ENCODE measurements at places on chromosomes 3 and 15. TPM values are rescaled to one million over a fixed set of nuclear protein-coding genes. Genes with fewer than 3 reads are reported as not detected.

The RLBP1 gene
- total RNA-seq = 3.6 TPM

The FBXW12 gene
- 0.61 TPM for total RNA-seq

The RAB27A gene
- 8.4 TPM for total RNA-seq

DNA sequence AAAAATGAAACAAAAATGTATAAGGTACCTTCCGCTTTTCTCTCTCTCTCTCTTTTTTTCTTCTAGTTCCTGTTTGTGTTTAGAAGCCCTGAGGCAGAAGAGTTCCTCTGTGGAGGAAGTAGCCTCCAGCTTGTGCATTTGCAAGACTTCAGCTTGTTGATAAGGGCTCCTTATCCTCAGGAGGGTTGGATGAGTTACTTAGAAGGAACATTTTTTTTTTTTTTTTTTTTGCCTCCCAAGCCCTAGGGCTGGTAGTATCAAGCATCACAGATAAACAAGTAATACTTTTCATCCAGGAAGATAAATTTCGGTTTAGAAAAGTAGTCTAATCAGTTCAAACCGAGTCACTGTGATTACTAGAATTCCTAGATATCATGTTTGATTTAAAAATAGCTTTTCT is 91.0 kb upstream of the CBLB start:
- no peak for DNase-seq

- no peak for DNase-seq
Observed at GRCh38 chr3:51711352-51712037, 4.6 kb downstream of the GRM2 start.

DNA sequence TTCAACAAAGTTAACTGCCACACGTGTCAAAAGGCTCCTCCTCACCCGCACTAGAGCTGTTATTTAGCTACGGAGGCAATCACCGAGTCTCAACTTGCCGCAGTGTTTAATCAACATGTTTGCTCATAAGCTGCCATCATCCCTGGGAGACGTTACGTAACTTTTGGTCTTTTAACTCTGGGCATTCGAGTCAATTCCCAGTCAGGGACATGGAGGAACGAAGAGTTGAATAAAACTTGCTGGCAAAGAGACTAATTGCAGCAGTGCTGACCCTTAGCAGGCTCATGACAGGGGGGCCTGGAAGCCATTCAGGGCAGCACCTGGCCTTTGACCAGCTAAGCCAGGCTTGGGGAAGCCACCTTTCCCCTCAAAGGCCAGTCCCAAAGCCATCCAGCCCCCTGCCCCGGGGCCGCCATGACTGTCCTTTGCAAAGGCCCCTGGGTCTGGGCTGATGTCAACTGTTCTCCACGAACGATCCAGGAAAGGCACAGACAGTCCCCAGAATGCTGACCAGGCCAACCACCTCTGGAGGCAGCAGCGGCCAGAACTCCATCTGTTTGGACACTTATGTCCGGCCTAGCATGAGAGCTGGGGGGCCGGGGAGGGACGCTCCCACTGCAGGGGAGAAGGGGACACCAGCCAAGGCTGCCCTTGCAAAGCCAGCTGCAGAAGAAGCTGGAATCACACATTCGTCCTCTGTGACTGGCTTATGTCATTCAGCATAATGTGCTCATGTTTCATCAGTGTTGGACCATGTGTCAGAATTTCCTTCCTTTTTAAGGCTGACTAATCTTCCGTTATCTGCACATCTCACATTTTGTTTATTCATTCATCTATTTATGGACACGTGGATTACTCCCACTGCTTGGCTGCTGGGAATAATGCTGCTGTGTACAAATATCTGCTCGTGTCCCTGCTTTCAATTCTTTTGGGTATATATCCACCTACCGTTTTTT is 43.7 kb downstream of the PCSK6 start:
- DNase-seq = no peak

GRCh38 chr3:36227980-36228379 is 152.3 kb upstream of the STAC start:
- no peak for DNase-seq

The GOLGA6A gene
- 0.59 TPM for total RNA-seq

- no peak for DNase-seq
Observed at GRCh38 chr3:195214381-195214780, 56.6 kb downstream of the XXYLT1 start.

DNA sequence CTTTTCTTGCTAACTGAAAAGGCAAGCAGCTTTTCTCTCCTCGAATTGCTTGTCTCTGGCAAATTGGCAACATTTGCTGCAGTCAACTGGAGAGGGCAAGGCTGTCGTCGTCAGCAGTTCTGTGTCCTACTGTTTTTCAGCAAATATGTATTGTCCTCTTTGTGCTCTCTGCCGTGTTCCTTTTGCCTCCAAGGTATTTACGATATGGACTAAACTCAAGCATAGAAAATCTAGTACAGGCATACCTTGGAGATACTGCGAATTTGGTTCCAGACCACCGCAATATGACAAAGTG is 558 bp upstream of the SLC30A4 start:
- DNase-seq = no peak

- no peak for DNase-seq
Observed at GRCh38 chr15:74277242-74277810, 41.2 kb downstream of the CCDC33 start.

The NR2F2 gene
- total RNA-seq = 44.2 TPM

The CEP70 gene
- total RNA-seq = 50.9 TPM

GRCh38 chr3:69097407-69098086 is 12.8 kb downstream of the ARL6IP5 start:
- DNase-seq = no peak

The CORO2B gene
- total RNA-seq = 15.9 TPM

DNA sequence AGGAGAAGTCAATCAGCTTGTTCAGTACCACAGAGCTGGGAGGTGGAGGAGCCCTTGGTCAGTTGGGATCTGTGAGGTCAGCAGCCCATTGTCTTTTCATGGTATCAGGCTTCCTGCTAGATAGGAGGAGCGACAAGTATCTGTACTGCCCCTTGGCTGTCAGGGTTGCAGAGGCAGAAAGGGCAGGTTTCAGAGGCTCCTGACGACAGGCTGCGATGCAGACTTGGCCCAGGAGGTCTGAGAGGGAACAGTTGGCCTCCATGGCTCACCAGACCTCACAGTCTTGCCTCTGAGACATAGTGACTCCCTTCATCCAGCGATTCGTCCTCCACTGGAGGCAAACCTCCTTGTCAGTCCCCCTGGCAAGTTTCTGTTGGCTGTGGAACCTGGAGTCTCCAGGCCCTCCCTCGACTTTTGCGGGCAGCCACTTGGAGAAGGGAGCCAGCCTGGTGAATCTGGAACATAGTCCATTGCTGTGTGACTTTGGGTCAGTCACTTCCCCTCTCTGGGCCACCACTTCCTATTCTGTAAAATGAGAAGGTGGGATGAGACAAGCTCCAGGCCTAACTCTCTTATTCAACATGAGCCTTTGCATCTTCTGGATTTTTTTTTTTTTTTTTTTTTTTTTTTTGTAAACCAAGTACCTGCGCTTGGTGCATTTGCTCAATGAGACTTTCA is 177.9 kb upstream of the TLE3 start:
- DNase-seq = no peak

The SUSD5 gene
- total RNA-seq = 3.6 TPM

The UCN2 gene
- total RNA-seq = not detected

- DNase-seq = no peak
Observed at GRCh38 chr15:94252906-94253491, 21.6 kb downstream of the MCTP2 start.

GRCh38 chr3:43025423-43025822 is 46.3 kb downstream of the GASK1A start:
- no peak for DNase-seq

The GOLGA6D gene
- total RNA-seq = 0.10 TPM

DNA sequence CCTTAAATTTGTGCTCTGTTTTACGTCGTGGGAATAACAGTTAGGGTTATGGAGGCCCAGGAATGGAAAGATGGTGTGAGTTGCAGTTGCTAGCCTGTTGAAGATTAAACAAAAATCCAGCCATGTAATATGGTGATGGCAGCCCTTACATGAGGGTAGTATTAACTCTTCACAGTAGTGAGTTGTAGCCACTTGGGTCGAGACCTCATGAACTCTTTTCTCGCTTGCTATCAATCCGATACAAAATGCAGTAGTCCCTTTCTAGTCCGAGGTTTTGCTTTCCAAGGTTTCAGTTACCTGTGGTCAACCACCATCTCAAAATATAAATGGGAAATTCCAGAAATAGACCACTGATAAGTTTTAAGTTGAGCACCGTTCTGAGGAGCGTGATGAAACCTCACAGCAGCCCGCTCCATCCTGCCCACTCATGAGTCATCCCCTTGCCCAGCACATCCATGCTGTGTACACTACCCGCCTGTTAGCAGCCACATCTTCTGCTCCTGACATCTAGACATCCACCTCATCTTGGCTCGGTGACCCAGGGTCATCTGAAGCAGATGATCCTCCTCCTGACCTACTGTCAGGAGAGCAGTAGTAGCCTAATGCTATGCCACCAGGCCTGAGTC is 177.9 kb downstream of the CDIN1 start:
- DNase-seq = no peak

GRCh38 chr3:95645291-95645690 is 1169.1 kb upstream of the EPHA6 start:
- DNase-seq = no peak

- no peak for DNase-seq
Observed at GRCh38 chr15:62857411-62857853, 185.1 kb upstream of the TPM1 start.

DNA sequence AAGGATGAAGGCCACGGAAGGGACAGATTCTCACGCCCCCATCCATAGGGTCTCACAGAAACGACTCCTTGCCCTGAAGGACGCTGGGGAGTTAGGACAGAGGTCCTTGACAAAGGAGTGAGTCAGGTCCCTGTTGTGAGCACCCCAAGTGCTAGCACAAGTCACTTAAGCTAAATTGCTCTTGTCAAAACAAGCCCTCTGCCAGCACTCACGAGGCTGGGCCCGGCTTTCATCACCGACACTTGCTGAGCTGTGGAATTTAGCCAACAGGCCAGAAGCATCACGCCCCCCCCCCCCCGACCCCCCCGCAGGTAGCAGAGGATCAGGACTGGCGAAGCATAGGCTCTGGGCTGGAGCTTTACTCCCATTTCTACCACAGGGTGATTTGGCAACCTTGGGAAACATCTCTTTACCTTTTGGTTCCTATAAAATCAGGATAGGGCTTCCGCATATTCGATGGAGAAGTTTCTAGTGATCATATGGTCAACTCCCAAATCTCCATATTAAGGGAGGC is 75.4 kb downstream of the ADCY5 start:
- DNase-seq = no peak

DNA sequence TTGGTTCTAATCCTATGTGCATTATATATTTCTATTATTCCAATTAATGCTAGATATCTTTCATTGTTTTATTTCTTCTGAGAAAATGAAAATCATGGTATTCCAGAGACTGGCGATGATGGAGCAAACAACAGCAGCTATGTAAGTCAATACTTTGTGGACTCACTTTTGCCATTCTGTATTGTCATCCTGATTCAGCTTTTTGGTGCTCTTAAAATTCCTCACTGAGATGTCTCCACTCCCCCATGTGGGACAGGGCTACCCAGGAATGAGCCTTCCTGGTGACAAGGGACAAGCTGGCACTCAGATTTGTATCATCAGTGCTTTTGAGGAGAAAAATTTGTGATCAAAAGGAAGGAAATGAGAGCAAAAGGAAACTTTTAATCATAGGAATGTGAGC is 56.7 kb upstream of the XCR1 start:
- DNase-seq = no peak
